Activated CD4-positive, alpha-beta T cell treated with anti-CD3 and anti-CD28 coated beads, Interleukin-2, amount 50 U/mL, for 48 hours (primary cell): ENCODE measurements at places on chromosomes 4 and X.

GRCh38 chr4:68445111-68445510 lies 2.2 kb upstream of the TMPRSS11E start:
- DNase-seq: no peak

DNA sequence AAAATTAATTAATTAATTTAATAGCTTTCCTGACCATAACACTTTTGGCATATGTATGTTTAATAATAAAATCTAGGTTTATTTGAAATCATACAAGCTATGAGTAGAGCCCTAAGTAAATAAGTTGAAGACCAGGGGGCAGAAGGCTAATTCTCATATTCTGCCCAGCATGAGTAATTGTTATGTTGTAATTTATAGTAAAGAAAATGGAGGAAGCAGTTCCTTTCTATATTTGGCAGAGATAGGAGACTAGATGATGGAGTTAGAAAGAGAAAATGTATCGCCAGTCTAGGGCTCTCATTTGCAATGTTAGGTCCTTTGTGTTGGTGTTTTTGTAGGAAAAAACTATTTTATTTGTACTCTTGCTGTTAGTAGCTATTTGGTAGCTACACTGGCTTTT lies 89.1 kb downstream of the FNIP2 start:
- DNase-seq: no peak

GRCh38 chrX:96989830-96990571 lies 106.3 kb downstream of the RPA4 start:
- no peak for DNase-seq

GRCh38 chrX:47585273-47585672 lies 3.0 kb downstream of the TIMP1 start:
- no peak for DNase-seq

- DNase-seq: no peak
Observed at GRCh38 chr4:8365353-8365752, 75.2 kb downstream of the ACOX3 start.

- no peak for DNase-seq
Observed at GRCh38 chrX:146863566-146863965, 49.0 kb upstream of the CXorf51A start.

DNA sequence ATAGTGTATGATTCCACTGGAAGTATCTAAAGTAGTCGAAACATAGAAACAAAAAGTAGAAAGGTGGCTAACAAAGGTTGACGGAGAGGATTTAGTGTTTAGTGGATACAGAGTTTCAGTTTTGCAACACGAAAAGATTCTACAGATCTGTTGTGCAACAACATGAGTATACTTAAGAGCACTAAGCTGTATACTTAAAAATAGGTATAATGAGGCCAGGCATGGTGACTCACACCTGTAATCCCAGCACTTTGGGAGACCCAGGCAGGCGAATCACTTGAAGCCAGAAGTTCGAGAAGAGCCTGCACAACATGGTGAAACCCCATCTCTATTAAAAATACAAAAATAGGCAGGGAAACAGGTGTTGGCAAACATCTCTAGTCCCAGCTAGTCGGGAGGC lies 7.9 kb upstream of the ATRX start:
- no peak for DNase-seq

DNA sequence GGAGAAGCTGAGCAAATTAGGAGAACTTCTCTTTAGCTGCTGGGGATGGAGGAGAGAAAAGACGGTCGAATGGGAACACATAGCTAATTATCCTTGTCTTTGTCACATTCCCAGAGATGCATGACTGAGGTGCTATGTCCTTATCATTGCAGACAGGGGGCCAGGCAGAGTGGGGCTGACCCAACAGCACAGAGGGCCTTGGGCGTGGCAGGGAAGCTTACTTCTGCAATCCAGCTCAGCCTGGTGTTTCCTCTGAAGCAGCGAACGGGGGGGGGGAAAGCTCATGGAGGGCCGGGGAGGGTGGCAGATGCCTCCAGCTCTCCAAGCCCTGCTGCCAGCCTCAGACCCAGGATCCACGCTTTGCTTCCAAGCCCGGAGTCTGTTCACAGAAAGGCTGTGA lies 50.8 kb upstream of the HOPX start:
- DNase-seq: no peak

- DNase-seq: no peak
Observed at GRCh38 chr4:123163501-123163900, 233.1 kb upstream of the SPRY1 start.

DNA sequence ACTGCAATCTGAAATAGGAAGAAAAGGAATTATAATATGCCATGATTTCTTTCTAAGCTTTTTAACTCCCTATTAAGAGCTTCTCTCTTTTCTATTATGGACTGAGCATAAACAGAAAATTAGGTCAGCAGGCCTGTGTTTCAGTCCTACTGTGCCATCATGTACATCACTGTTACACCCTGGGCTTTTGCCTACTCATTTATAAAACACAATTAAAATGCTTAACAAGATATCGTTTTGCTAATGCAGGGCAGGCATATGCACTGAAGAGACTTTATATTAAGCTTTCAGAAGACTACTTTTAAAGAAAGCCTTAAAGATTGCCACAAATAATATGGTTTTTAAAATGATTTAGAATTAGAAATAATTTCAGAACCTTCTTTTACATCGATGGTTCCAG lies 828 bp upstream of the BBS12 start:
- DNase-seq: no peak

DNA sequence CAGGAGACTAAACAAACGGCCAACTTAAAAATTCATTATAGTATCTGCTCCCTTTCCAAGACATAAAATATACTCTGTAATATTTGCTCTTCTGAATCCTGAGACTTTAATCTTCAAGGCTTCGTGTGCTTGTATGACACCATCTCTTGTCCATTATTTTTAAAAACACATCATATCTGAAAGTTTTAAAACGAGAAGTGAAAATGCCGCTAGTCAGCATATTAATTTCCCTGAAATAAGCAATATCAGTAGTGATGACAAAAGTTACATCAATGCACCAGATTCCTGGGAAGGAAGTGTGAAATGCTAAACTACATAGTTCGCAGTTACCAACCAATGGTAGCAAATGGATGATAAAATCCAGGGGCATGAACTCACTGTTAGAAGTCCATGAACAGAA lies 66.8 kb upstream of the EXOC1L start:
- no peak for DNase-seq

- peak; percentile 40 for DNase-seq
Observed at GRCh38 chr4:154164931-154165839, 326.4 kb downstream of the DCHS2 start.

GRCh38 chr4:153211986-153212728 lies 7.9 kb downstream of the TRIM2 start:
- DNase-seq: no peak

DNA sequence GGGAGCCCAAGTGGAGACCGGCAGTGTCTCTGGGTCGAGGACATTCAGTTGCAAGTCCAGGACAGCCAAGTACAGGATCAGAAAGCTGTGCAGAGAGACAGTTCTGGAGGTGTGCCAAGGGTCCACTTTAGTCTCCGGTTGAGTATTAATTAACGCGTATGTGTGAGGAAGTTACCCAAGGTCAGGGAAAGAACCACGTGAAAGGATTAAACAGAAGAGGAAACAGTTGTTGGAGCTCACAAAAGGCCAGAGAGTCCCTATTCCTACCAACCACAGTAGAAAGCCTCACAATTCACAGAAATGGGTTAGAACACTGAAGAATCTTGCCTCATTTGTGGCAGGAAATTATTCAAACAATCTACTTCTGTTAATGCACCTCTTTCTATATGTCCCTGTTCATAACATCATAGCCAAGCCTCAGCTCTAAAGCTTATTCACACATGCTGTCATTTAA lies 17.9 kb upstream of the NSUN7 start:
- DNase-seq: no peak

GRCh38 chr4:4659871-4660651 lies 118.2 kb upstream of the STX18 start:
- DNase-seq: no peak
